ENCODE measurements at places on chromosomes 5 and 9.

DNA sequence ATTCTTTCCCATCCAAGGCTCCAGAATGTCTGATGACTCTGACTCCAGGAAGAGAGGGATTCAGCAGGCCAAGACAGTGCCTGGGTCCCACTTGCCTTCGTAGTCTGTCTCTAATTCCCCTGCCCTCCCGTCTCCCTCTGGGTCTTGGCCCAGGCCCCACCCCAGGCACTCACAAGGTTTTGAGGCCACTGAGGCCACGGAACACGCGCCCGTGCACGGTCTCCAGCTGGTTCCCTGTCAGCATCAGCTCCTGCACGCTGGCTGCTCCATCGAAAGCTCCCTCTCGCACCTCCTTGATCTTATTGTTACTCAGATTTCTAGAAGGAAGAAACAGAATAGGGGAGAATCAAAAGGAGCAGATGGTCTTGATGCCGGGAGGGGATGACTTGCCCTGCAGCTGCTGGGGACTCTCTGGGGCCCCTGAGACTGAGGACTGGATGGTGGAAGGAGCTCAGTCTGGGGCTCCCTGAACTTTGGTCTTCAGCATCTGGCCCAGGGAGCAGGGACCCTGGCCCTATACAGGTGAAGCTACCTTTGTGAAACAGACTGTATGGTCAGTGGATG lies 174.6 kb upstream of the PANK3 start:
- DNase-seq, result no peak

GRCh38 chr5:96463091-96463490 lies 30.0 kb upstream of the PCSK1 start:
- DNase-seq, result no peak

DNA sequence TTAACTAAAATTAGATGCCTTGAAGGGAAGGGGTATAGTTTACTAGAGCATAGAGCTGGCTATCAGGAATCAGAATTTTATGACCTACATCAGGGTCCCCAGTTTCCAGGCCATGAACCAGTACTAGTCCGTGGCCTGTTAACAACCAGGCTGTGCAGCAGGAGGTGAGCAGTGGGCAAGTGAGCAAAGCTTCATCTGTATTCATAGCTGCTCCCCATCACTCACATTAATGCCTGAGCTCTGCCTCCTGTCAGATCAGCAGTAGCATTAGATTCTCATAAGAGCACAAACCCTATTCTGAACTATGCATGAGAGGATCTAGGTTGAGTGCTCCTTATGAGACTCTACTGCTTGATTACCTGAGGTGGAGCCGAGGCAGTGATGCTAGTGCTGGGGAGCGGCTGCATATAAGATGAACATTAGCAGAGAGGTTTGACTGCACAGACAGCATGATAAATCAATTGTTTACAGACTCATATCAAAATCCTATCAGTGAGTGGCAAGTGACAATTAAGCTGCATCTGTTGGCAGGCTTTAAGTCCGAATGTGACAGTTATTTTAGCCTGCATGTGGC lies 44.6 kb downstream of the TAF11L14 start:
- DNase-seq, result no peak

DNA sequence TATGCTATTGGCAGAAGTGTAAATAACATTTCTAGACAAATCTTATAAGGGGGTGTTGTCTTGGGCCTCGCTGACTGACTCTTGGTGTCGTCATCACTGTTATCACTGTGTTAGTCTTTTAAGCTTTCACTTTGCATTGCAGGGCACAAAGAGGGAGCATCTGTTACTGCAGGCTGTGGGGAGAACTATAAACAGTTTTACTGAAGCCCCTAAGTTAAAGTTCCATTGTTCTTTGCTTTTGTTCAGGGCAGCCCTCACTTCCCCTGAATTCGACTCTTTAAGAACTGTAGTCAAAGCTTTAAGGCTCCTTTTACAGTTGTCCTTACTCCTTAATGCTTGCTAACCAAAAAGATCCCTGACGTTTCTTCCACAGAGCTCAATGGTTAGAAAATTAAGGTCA lies 605.0 kb downstream of the RAB3C start:
- DNase-seq, result peak; percentile 18

DNA sequence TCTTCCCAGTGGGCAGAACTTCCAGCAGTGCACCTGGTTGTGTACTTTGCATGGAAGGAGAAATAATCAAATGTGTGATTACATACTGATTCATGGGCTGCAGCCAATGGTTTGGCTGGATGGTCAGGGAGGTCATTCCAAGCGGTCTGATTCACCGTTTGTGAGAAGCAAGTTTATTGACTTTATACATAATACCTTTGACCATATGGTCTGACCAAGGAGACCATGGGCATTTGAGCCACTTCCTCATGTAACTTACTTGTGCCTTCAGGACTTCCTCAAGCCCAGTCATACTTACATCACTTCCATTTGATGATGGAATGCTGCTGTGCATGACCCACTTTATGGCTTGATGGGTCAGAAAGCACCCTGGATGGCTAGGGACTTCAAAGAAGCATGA lies 41.1 kb downstream of the DAP start:
- DNase-seq, result no peak

DNA sequence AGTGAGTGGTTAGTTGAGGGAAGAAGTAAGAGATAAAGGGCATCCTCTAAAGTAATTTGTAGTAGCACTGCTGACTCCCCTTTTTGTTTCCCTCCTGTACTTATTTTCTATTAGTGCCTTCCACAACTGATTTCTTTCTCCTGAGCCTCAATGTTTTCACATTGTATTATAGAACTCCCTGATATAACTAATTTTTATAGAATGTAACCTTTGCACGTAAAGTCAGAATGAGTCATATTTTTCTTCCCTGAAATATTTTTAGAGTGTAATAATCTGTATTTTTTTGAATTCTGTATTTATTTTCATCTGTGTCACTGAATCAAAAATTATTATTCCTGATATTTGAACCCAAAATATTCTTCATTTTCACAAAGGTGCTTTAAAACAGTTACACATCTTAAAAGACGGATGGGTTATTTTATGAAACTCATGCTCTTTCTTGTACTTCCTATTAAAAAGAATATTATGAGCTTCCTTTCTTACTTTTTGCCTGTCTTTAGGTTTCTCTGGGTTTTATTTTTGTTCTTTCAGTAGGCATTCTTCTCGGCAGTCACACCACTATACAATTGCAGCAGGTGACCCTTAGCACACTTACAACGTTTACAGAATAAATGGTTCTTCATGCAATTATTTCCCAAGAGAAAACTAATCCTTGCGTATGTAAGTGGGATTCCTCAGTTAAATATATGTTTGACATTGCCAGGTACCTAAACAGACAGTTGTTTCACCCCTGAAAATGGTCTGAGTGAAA lies 30.5 kb upstream of the DMRTA1 start:
- DNase-seq, result no peak

- DNase-seq, result no peak
Measured at GRCh38 chr9:113573046-113573958, 109.8 kb downstream of the RGS3 start.

DNA sequence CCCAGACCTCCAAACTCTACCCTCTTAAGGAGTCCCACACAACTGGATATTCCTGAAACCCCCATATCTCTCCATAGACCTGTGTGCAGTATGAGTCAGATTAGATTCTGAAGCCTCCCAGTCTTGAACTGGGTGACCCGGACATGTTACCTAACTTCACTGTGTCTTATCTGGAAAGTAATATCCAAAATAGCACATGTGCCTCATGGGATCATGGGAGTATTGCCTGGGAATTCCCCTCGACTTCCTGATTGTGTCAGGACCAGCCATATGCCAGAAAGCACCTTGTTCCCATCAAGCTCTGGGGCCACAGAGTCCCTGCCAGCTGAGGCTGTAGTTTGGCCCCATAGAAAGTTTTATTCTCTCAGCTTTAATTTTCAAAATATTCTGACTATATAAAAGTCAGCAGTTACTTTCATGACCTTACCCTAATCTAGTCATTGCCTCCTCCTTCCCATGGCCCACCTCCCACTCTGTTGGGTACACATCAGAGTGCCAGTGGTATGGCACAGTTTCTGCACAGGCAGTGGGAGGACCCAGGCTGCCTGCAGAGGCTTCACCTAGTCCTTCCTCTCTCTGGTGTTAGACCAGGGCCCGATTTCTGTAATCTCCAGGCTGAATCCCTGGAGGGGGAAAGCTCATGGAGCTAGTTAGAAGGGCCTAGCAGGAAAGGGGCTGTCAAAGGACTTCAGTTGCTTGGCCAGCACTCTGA lies 19.5 kb upstream of the B4GALT1 start:
- no peak for DNase-seq

- DNase-seq, result no peak
Measured at GRCh38 chr9:26229324-26230054, 551.2 kb upstream of the TUSC1 start.

- no peak for DNase-seq
Measured at GRCh38 chr9:115193777-115194176, 75.8 kb upstream of the TNC start.

DNA sequence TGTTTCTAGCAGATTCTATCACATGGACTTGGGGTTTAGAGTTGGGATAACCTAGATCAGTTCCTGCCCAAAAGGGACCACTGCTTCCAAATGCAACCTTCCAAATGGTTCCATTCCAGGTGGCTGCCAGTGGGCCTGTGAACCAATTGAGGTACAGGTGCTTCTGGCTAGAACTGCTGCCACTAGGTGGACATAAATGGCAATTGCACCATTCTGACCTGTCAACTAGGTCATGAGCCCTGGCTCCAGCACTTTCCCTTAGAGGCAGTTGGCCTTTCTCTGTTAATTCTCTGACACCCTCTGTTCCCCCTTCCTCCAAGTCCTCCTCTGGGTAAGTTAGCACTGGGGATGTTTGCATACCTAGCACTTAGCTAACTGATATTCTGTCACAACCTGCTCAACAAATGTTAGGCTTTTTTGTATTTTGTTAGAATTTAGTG lies 16.6 kb upstream of the HEMGN start:
- DNase-seq, result peak; percentile 87

DNA sequence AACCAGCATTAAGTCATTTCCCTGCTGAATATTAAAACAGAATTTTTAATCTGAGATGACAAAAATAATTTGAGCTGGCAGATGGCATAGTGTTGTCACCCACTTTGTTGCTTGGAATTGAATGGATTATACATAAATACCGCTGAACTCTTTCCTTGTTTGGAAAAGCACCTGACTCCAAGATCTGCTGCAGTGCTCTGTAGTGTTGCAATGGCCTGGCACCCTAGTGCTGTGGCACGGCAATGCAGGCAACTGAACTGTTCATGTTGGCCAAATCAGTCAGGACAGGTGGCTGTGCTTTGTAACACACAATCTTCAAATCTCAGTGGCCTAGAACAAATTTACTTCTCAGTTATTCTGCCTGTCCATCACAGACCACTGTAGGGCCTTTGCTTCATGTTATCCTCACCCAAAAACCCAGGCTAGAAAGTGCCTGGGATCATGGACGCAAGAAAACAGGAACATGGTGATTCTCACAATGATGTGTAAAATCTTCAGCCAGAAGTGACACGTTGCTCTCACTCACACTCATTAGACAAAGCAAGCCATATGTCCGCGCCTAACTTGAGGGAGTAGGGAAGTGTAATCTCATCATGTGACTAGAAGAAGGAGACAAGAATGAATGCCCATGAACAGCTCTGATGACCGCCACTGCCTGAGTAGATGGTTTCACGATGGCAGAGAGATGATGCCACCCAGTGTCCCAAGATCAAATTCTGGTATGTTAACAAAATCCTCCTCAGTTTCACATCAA lies 191.9 kb upstream of the PUM3 start:
- DNase-seq, result no peak

DNA sequence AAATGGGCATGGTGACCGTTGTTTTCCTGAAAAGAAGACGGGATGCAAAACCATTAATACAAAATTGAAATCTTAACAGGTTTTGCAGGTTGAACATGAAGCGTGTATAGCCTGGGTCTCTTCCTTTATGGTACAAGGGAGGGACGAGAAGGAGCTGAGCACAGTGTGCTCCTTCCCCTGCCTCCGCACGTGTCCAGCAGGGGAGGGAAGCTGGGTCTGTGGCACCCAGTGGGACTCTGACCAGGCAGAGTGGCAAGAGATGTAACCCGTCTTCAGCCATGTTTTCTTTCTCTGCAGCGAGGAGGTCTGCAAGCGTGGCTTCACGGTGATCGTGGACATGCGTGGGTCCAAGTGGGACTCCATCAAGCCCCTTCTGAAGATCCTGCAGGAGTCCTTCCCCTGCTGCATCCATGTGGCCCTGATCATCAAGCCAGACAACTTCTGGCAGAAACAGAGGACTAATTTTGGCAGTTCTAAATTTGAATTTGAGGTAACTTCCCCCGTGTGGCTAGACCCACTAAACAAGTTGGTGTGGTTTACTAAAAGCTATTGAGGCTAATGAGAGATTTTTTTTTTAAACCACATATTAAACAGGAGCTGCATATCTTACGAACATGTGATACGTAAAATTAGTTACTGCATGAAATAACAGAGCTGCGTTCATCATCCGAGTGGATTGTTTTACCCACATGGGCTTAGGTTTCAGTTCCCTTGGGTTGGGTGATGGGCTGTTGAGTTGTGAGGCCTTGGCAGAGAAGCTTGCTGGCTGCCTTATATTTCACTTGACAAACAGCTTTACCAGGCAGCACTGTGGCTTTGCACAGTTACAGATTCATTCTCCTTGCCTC lies 143.7 kb downstream of the TRIO start:
- DNase-seq, result no peak

DNA sequence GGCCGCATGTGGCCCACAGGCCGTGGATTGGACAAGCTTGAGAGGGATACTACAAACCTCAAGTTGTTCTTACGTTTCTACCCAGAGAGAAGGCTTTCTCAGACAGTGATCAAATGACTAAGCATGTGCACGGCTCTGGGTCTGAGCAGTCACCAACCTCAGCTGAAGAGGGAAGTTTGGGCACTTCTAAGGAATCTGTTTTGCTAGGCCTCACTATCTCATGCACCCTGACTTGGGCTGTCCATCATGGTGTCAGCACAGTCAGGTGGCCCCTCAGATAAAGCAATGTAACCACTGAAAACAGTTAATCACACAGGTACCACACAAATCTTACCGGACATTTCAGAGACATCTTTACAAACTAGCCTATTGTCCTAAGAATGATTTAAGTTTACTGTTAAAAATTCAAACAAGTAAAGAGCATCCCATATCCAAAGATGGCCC lies 24.6 kb downstream of the CSF2 start:
- DNase-seq, result peak; percentile 84

- no peak for DNase-seq
Measured at GRCh38 chr9:110602281-110602680, 22.7 kb upstream of the SVEP1 start.

GRCh38 chr5:117461403-117461802 lies 886.8 kb upstream of the SEMA6A start:
- DNase-seq, result peak; percentile 1

All from hematopoietic multipotent progenitor cell treated with erythropoietin and hydrocortisone succinate and interleukin-3 and kit ligand, for 4 days (in vitro differentiated cells).